ENCODE measurements at places on chromosomes 12 and 14.

DNA sequence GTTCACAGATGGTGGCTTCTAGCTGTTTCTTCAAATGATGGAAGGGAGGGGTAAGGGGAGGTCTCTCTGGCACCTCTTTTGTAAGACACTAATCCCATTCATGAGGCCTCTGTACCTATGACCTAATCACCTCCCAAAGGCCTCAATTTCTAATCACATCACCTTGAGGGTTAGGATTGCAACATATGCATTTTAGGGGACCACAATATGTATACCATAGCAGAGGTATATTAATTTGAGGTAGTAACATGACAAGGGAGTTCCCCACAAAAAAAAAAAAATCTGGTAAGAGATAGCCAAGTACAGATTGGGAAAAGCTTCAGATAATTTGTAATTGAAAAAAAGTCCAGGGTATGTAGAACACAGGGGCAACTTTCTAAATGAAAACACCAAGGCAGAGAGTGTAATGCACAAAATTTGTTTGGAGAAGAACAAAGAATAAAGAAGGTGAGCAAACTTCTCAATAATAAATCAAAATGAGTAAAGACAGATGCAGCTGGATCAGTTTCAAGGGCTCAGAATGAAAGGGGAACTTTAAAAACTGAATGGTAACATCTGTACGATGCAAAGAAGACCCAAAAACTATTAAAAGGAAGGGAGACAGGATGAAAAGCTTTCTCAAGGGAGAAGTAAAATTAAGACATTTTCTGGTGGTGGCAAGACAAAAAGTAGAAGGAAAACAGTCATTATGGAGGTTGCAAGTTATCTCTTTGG, 125.5 kb upstream of the DCN start:
- no peak for DNase-seq

GRCh38 chr12:20490213-20490612, 121.9 kb downstream of the PDE3A start:
- no peak for DNase-seq

DNA sequence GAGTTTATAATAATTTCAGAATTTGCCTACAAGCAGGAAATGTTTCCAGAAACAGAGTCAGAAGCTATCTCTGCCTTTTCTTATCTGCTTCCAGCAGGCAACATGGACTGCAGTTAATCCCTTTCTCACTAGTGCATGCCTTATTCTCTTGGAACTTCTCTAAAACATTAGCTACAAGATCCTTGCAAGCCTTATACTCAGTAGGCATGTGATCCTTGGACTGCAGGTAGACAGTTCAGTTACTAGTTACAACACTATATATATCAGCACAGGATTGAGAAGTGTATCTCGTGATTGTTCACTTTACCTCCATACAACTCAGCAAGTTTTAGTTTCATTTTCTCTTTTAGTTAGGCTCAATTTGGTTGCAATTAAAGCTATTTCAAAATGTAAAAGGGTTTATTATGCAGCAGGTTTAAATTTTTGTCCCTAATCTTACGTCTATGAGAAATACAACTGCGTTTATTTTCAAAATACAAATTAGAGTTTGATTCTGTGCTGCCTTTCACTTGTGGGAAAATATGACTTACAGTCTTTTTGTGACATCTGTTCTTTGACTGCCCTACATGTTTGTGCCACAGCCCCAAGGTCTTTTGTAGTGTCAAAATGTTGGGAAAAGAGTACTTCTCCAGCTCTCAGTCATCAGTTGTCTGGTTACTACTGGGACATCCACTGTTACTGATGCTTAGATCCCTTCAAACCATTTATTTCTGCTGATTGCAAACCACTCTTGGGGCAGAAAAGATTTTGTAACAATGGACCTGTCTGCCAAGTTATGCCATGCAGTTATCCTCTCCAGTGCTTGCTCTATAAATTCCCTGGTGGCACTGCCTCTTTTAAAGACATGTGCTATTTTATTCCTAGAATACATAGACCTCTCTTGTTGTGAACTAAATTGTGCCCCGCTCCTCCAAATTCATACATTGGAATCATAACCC, 709.0 kb upstream of the FOXG1 start:
- no peak for DNase-seq

- DNase-seq: no peak
Observed at GRCh38 chr14:59964251-59965007, 44.5 kb downstream of the LRRC9 start.

DNA sequence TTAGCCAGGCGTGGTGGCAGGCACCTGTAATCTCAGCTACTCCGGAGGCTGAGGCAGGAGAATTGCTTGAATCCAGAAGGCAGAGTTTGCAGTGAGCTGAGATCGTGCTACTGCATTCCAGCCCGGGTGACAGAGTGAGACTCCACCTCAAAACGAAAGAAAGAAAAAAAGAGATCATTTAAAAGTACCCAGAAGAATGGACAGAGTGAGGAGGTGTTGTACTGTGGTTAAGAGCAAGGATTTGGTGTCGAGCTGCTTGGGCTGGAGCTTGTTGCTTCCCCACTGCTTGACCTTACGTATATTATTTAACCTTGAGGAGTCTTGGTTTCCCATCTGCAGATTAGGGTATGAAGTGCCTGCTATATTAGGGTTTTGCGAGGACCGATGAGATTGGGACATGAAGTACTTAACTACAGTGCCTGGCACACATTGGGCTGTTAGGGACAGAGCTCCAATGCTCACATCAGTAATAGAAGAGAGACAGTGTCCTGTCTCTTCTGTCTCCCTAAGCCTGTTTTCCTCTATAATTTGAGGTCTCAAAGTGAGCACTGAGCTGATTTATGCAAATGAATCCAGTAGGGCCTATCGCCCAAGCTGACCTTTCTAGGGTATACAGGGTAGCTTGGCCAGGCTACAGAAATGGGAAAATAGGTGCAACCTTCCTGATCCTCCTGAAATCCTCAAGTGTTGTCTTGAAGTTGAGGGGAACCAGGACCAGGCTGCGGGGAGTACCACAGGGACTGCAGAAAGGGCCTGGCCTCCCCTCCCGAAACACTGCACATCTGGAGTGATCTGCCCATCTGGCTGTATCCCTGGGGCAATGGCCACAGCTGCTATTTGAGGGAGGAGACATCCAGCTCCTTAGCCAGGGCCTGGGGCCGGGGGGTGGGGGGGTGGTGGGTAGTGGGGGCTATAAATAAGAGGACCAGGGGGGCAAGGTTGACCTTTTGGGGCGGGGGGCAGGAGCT, 8.6 kb upstream of the HDAC7 start:
- DNase-seq: no peak

DNA sequence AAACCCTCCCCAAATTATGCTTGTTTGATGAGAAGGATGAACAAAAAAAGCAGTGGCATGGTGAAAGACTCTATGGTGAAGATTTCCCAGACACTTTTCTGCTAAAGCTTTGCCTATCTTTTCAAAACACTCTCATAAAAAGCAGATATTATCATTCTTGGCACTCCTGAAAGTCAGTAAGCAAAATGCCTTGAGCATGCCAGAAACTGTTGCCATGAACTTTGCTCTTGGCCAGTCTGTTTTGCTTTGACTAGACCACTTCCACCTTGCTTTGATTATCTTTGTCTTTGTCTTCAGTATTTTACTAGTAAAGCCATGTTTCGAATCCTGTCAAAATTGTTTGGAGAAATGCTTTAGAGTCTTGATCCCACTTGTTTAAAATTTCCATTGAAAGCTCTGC, 110.4 kb downstream of the CNTN1 start:
- no peak for DNase-seq

- no peak for DNase-seq
Observed at GRCh38 chr14:101328412-101329028, 232.8 kb upstream of the DIO3 start.

- no peak for DNase-seq
Observed at GRCh38 chr12:68319988-68320623, 12.1 kb downstream of the MDM1 start.

DNA sequence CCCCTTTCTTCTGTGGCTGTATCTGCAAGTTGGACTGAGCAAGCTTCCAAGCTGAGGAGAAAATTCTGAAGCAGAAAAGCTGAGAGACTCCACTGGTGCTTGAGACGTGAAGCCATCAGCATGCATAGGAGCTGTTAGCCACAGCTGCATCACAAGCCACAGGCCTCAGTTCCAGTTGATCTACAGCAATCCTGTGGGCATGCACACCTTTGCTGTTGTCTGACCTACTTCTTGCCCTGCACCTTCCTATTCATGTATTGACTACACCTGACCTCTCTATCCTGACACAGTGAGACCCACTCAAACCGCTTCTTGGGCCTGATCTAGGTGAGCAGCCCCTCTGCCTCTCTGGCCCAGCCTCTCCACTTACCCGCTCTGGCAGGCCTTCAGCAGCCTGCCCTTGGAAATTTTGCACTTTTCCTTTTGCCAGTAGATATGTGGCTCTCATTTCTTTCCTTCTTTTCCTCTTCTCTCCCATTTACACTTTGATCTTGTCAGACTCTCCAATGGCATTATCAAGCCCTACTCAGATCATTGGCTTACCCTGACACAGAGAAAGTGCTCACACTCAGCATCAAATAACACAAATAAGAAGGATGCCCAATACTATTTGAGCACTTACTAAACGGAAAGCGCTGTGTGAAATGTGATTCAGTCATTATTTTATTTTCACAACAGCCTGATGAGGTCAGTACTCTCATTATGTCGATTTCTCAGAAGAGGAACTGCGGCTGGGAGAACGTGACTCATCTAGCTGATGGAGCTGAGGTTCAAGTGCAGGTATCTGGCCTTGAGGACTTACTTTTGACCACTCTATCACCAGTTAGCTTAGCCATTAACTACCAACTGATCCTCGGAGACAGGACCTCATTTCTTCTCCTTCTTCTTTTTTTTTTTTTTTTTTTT, 21.9 kb upstream of the PTGR2 start:
- no peak for DNase-seq

DNA sequence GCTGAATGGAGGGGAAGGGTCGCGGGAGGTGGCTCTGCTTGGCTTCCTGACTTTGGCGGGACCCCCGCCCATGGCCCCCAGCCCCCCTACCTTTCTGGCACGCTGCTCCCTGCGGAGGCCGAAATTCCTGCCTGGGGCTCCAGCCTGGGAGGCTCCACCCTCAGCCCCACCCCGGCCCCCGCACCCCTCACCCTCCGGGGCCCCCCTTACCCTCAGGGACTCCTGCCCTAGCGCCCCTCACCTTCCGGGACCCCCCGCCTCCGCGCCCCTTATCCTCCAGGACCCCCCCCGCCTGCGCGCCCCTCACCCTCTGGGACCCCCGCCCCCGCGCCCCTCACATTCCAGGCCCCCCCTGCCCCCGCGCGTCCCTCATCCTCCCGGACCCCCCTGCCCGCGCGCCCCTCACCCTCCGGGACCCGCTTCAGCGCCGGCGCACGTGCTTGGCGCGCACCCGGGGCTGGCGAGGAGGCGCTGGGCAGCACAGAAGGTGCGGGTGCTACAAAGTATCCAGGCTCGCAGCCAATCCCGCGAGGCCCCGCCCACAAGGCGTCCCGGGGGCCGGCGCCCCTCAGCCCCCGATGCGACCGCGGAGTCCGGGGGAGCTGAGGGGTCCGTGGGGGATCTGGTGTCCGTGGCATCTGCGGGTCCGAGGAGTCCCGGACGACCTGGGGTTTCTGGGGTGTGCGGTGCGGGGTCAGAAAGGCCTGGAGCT, at the start of gene ANHX:
Gene ANHX (minus strand): TSS at position 477 of the 712 bp plus-strand sequence. CDS start 1,521 bp downstream, outside the sequence.
- DNase-seq: no peak

- DNase-seq: no peak
Observed at GRCh38 chr14:92215579-92215978, 93.8 kb downstream of the CPSF2 start.

DNA sequence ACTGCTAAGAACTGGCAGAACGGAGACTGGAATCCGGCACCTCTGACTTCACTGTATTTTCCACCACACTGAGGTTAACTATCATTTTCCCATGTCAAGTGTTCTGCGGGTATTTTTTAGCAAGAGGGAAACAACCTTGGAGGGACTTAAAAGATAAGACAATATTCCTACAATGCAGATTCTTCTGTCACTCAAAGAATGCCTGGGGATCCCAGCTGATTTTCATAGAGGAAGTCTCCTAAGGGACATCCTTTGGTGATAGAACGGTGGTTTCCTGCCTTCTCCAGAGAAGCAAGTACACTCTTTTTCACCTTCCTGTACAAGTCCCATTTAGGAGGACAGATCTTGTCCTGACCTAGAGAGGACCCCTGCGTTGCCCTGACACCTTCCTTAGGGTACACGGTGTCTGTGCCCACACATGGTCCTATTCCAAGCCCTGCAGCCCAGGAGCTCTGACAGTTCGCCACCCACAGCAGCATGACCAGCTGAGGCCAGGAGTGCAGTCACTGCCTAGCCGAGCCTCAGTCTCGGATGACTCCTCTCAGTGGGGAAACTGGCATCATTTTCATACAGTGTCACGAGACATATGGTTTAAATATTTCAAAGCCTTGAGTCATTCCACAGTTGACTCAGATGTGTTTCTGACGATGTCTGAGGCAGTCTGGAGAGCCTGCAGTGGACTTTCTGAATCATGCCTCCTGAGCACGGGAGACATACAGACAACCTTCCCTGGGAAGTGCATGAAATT, 181.3 kb upstream of the FKBP4 start:
- DNase-seq: no peak

DNA sequence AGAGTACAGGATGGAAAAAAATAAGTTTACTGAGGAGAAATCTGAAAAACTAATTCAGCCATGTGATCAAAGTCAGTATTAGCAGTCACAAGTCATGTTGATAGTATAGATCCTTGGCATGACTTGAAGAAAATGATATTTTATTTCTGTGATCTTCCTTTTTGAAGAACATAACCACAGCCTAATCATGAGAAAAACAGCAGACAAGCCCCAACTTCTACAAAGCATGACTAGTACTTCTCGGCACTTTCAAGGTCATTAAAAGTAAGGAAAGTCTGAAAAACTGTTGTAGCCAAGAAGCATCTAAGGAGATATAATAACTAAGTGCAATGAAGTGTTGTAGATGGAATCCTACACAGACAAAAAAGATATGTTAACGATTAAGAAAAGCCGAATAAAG, 264.1 kb upstream of the FOXG1 start:
- no peak for DNase-seq

DNA sequence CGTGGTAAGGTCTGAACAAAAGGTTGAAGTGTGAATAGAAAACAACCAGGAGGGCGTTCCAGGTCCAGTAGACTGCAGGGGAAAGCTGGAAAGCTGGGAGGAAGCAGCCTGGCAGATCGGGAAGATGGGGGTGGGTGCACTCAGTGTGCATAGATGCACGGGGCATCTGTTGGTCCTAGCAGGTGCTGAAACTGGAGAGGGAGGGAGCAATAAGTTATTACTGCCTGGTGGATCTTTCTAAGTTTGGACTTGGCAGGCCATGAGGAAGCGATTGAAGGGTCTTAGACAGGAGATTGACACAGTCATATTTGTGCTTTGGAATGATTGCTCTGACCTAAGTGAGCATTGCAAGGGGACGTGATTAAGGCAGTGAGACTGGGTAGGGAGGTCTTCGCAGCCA, 194.4 kb downstream of the EFCAB11 start:
- DNase-seq: no peak

GRCh38 chr12:27968972-27969623, 3.4 kb downstream of the PTHLH start:
- no peak for DNase-seq

- no peak for DNase-seq
Observed at GRCh38 chr12:106839333-106839732, 64.9 kb downstream of the RIC8B start.

- no peak for DNase-seq
Observed at GRCh38 chr12:2759733-2760132, 35.0 kb upstream of the FKBP4 start.

GRCh38 chr14:34023824-34024767, 73.2 kb upstream of the EGLN3 start:
- DNase-seq: no peak

All from stimulated activated CD8-positive, alpha-beta memory T cell treated with anti-CD3 and anti-CD28 coated beads, Interleukin-7, amount 100 ng/mL, for 1 hour (primary cell).